ENCODE measurements at places on chromosomes 7 and 10.

DNA sequence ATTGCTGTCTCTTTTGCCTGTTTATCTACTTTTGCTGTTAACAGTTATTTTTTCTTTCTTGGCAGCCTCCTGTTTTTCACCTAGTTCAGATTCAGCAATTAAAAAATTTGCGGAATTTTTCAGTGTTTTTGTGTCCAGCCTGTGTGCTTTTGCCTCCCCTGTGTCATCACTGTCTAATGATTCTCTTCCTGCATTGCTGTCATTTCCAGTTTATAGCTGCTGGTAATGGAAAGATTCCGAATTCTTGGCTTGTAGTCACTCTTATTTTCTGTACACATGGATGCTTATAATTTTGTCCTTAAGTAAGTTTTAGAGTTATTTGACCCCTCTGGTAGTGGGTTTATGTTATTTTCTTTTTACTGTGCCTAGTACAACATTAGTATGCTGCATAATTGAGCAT is 25.1 kb downstream of the GLRX3 start:
- DNase-seq = no peak

GRCh38 chr10:123836418-123837145 is 55.0 kb downstream of the CPXM2 start:
- no peak for DNase-seq

- DNase-seq = no peak
Observed at GRCh38 chr7:107960272-107960671, 42.7 kb downstream of the LAMB1 start.

DNA sequence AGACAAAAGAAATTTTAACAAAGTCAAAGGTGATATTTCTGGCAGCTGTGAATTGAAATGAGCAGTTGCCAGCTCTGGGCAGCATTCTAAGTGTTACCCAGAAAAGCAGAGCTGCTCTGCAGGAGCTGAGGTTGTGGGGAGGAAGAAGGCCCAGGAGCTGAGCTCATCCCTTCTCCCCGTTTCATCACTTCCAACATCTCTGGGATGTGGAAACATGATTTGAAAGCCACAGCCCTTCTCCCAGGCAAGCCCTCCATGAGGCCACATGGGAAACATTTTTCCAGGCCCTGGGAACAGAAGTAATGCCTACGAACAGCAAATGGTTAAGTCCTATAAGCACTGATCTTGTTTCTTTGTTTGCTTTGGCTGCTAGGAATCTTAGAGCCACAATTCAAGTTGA is 10.9 kb upstream of the DMBT1 start:
- DNase-seq = no peak

DNA sequence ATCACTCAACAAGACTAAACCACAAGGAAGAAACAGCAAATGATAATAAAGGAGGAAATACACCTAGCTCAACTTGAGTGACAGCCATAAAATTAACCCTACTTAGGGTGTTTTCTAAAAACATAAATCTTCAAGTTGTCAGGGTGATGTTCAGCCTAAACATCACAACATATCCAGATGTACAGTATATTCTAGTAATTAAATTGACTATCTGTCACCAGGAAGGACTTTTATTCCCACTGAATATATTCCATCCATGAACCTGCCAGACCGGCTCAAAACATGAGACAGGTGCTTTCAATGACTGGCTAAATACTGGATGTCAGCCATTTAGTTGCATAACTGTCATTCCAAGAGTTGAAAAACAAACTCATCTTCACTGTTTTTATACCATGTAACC is 298.1 kb upstream of the NEBL start:
- DNase-seq = no peak

GRCh38 chr10:12252882-12253546 is 57.0 kb downstream of the CDC123 start:
- DNase-seq = no peak

GRCh38 chr7:47349401-47349800 is 232.5 kb downstream of the TNS3 start:
- DNase-seq = no peak

- DNase-seq = no peak
Observed at GRCh38 chr10:69394020-69394419, 22.7 kb downstream of the TACR2 start.

GRCh38 chr10:13115832-13116803 is 16.2 kb downstream of the OPTN start:
- no peak for DNase-seq

DNA sequence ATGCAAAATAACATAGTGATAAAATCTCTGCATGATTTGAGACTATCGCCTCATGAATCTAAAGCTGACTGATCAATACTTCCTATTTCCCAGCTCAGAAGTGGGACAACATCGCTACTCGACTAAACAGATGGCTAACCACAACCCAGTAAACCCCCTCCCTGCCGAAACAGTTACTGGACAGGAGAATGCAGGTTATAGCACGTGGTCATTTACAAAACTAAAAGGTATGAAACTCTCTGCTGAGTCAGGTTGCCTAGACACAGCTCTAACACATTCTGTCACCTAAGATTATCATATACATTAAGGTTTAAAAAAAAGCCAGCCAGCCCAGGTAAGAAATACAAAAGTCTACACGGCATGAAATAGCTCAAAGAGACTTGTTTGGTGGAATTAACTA is 64.0 kb downstream of the CTBP2 start:
- no peak for DNase-seq

DNA sequence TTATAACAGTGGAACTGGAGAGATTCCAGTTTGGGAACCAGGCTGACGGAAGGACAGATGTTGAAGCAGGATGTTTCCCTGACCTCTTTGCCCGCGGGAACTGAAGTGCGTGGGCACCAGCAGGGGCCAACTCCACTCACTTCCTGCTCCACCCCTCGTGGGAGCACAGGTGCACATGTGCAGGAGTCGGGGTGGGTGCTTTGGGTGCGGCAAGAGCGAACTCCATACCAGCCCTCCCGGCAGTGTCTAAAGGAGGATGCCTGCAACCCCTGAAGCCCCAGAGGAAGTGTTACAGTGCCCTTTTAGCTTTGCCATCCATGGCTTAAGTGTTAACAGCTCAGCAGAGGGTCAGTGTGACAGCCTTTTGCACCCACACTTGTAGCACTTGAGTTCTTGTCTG is 27.4 kb upstream of the UBE3C start:
- no peak for DNase-seq

DNA sequence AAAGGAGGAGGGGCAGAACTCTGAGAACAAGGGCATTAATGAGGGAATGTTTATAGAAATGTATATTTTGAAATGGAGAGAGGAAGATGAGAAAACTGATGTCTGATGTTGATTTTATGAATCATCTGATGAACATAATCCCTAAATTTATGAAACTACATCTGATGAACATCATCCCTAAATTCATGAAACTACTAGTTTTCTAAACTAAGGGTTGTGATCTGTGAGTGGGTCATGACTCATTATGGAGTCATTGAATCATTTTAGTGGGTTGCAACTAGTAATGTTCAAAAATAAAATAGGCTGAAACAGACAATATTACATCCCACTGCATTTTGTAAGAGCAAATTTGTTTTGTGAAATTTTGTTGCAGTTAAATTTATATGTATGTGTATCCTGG is 442.6 kb upstream of the TEX47 start:
- no peak for DNase-seq

GRCh38 chr10:120949609-120950031 is 98.5 kb downstream of the WDR11 start:
- DNase-seq = no peak

DNA sequence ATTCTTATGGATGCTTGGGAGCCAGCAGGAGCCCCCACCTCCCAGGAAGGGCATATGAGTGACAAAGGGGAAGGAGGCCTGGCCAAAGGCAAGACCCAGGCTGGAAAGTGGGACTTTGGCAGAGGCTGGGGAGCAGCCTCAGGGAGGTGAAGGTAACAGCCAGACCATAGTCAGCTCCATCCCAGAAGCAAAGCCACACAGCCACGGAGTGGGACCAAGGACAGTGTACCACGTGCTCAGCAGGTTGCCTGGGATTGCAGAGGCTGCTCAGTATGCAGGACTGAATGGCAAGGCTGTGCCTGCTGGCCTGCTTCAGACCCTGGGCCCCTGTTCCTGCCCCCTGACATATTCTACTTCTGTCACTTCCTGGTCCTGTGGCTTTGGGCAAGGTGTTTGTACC is 17.6 kb upstream of the GPR26 start:
- DNase-seq = no peak

GRCh38 chr10:47425813-47426419 is 41.8 kb upstream of the ZNF488 start:
- DNase-seq = no peak

- DNase-seq = peak; percentile 96
Observed at GRCh38 chr7:65269150-65269856, 104.4 kb upstream of the ZNF92 start.

- no peak for DNase-seq
Observed at GRCh38 chr7:12975412-12975811, 288.0 kb downstream of the ARL4A start.

GRCh38 chr7:129055861-129056464 is 1.1 kb upstream of the TNPO3 start:
- DNase-seq = no peak

GRCh38 chr10:73456187-73456890 is 23.0 kb upstream of the MSS51 start:
- no peak for DNase-seq

DNA sequence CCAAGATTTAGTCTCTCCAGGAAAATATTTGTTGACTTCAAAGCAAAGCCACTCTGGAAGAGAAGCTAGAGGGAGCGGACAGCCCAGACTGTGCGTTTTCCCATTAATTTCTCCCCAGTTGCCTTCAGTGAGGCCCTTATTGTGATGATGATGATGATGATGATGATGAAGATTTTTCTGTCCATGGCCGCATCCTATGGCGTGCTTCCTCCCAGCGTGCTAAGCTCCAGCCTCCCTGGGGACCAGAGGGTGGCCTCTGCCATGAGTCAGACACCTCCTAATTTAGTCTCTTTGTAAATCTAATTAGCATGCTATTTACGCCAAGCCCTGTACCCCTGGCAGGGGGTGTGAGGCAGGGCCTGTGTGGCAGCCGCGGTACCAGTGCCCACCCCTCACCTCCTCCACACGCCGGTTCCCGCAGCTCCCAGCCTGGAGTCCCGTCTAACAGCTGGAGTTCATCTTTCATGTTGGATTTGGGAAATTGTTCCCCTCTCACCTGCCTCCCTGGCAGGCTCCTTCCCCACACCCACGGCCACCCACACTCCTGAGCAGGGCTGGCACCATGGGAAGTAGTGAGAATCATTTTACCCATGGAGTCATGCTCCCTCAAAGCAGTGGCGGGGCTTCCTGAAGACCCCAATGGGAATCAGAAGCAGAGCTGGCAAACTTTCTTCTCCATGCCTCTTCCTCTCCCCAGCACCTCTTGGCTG is 92.2 kb downstream of the C10orf105 start:
- no peak for DNase-seq

GRCh38 chr10:99695761-99696160 is 36.2 kb downstream of the COX15 start:
- DNase-seq = no peak

DNA sequence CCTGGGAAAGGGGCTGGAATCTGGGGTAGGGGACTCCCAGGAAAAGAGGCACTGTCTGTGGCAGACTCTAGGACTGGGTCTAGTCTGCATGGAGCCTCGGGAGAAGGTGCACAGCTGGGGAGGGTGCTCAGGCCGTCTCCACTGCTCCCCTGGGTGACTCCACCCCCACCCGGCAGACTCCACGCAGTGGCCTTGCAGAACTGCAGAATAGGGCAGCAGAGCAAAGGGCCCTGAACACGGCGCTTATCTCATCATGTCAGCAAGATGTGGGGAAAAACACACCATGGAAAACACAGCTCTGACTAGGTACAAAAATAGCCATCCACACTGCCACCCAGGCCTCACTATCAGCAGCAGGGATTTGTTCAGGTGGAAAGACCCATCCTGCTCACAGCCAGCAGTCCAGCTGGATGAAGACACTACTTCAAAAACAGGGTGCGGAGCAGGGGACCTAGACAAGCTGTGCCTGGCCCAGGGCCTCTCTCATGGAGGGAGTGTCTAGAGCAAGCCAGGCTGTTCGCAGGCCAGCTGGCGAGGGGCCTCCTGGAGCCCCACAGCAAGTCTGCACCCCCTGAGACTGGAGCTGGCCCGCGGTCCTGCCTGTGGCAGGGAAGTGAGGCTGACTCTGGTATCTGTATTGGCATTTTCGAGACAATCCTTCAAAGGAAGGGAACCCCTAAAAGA is 11.7 kb downstream of the MAT1A start:
- DNase-seq = no peak

DNA sequence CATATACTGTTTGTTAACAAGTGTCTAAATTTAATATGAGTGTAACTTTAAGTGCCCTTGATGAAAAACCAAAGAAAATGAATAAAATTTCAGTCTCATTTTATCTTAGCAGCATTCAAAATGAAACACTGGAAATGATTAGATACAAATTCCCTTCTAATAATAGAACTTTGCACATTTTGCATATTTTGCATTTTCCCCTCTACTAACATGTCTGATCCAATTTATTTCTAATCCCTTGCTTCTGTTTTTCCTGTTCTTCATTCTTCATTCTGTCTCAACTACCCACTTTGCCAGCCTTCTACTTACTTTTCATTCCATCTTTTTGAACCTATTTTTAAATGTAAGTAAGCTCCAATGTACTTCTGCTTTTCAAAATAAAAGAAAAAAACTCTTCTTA is 42.7 kb upstream of the SEMA3D start:
- DNase-seq = no peak

- no peak for DNase-seq
Observed at GRCh38 chr10:20834825-20835224, 62.3 kb downstream of the NEBL start.

DNA sequence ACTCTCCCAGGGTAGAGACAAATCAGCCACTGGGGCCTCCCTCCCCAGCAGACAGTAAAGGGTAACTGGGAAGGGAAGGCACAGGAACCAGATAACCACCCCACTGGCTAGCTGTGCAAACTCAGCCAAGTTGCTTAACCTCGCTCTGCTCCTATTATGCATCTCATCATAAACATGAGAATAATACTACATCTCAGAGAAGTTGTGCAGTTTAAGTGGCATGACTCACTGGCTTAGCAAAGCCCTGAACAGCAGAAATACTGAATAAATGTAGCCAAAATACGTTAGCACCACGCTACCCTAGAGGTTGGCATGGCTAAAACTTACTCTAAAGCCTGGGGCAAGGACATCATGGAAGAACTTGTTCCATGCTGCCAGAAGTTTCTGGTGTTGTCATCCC is 128.1 kb upstream of the ANK3 start:
- DNase-seq = no peak

- no peak for DNase-seq
Observed at GRCh38 chr10:106082865-106083264, 1081.6 kb downstream of the SORCS1 start.

- no peak for DNase-seq
Observed at GRCh38 chr7:128841171-128841690, 11.0 kb downstream of the FLNC start.

Measured in NCI-H187 (cell line).